ENCODE measurements at places on chromosomes 16 and 17.

- DNase-seq: peak; percentile 38
Measured at GRCh38 chr16:74999609-75000480, 1.0 kb downstream of the ZNRF1 start.

- no peak for DNase-seq
Measured at GRCh38 chr17:78896091-78896833, 6.7 kb downstream of the CEP295NL start.

- DNase-seq: no peak
Measured at GRCh38 chr17:56739776-56740175, 93.9 kb downstream of the C17orf67 start.

GRCh38 chr16:85617948-85618347 lies 4.8 kb downstream of the GSE1 start:
- DNase-seq: no peak

GRCh38 chr16:49492896-49493626 lies 119.5 kb downstream of the C16orf78 start:
- no peak for DNase-seq

GRCh38 chr16:50737420-50737959 lies 4.4 kb upstream of the CYLD start:
- DNase-seq: no peak

- DNase-seq: no peak
Measured at GRCh38 chr17:5840811-5841446, 229.2 kb upstream of the WSCD1 start.

- DNase-seq: no peak
Measured at GRCh38 chr16:79988721-79989220, 388.2 kb upstream of the MAF start.

GRCh38 chr16:19346335-19346922 lies 60.9 kb downstream of the CLEC19A start:
- DNase-seq: no peak

DNA sequence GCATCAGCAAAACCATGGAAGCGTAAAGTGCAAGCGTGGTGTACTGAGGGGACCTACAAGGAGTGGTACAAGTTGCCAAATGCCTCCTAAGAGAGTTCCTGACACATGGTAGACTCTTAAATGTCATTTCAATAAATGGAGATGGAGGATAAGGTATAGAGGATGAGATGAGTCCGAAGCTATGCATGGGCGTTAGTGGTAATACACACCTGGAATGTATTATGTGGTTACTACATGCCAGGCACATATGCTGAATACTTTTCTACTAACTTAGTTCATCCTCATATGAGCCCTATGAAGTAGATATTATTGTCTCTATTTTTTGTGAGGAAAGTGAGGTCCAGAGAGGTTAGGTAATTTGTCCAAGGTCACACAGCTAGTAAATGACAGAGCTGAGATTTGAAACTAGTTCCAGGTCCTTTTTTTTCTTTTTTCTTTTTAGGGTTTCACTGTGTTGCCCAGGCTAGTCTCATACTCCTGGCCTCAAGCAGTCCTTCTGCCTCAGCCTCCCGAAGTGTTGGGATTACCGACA lies 15.5 kb downstream of the YPEL2 start:
- no peak for DNase-seq

- DNase-seq: peak; percentile 59
Measured at GRCh38 chr17:40576113-40576740, 11.0 kb upstream of the CCR7 start.

DNA sequence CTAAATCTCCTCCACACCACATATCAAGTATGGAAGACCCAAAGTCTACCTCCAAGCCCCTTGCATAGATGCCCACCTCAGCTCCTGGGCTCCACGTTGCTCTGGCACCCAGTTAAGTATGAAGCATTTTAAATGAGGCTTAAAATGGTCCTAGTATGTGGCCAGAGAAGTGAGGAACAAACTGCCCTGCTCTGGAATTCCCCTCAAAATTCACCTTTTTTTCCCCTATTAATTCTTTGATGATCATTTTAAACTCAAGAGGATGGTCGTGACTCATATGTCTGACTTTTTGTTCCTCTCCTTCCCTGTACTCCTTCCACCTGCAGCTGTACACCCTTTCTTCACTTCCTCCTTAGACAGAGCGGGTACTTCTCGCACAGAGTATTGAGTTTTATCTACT lies 234.5 kb upstream of the MYOCD start:
- no peak for DNase-seq

DNA sequence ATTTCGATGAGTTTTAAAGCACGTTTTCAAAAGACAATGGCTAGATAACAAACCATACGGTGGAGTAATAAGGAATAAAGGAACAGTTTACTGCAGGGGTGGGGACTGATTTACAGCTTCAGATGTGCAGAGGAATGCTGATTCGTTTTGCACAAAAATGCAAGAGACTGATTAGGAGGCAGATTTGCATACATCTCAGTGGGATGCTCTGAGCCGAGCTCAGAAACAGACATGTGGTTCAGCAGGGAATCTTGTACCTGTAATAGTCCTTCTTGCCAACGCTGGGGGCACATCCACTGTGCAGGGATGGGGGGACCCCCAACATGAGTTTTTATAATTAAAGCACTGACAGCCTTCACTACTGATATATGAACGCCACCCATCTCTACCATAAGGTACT lies 308.0 kb downstream of the GRIN2A start:
- no peak for DNase-seq

GRCh38 chr17:8997994-8998628 lies 23.2 kb upstream of the NTN1 start:
- peak; percentile 59 for DNase-seq

DNA sequence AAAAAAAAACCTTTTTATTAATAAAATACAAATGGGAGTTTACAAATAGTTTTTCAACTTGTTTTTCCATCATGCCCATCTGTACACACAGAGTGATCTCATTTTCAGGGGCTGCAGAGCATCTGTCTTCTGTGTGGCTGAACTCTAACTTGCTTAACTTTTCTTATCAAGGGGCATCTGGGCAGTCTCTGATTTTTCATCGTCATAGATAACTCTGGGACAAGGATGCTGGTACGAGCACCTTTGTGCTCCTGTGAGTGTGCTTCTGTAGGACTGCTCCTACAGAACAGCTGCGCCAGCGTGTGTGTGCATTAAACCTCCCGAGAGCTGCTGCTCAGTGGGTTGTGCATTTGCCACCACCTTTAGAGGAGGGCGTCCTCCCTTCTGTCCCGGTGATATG lies 34.6 kb upstream of the TAC4 start:
- DNase-seq: no peak

GRCh38 chr16:76705892-76706291 lies 428.7 kb downstream of the CNTNAP4 start:
- no peak for DNase-seq

DNA sequence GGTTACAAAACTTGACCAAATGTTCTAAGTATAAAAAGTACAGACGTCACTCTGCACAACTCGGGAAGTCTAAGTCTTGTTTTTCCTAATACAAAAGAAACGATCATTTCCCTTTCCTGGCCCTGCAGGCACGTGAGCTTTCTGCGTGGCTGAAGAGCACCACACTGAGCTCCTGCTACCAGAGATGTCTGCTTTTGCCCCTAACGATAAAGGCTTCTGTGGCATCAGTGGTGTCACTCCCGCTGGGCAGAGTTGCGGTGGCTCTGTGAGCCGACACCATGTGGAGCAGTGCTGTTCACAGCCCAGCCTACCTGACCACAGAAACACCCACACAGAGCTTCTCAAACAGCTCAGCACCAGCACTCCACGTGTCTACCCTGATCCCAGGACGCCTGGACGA lies 20.5 kb downstream of the EMC8 start:
- DNase-seq: peak; percentile 23

- DNase-seq: no peak
Measured at GRCh38 chr17:46759141-46759540, 59.4 kb downstream of the WNT3 start.

DNA sequence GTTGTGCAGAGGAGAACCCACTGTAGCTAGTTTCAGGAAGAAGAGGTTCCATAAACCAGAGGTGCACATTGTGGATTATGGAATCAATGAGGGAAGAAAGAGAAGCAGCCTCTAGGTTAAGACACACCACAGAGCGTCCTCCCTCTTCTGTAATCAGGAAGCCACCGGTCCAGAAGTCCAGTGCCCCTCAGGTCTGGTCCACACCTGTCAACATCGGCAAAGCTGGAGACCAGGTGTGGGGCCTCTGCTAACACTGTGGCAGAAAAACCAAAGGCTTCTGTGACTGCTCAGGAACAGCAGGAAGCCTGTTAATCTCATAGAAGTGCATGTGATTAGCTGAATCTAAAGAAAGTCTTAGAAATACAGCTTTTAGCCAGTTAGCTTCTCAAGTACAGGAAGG lies 23.3 kb downstream of the LIMD2 start:
- DNase-seq: no peak

GRCh38 chr17:42639525-42640113 lies 19.5 kb upstream of the TUBG2 start:
- DNase-seq: no peak

DNA sequence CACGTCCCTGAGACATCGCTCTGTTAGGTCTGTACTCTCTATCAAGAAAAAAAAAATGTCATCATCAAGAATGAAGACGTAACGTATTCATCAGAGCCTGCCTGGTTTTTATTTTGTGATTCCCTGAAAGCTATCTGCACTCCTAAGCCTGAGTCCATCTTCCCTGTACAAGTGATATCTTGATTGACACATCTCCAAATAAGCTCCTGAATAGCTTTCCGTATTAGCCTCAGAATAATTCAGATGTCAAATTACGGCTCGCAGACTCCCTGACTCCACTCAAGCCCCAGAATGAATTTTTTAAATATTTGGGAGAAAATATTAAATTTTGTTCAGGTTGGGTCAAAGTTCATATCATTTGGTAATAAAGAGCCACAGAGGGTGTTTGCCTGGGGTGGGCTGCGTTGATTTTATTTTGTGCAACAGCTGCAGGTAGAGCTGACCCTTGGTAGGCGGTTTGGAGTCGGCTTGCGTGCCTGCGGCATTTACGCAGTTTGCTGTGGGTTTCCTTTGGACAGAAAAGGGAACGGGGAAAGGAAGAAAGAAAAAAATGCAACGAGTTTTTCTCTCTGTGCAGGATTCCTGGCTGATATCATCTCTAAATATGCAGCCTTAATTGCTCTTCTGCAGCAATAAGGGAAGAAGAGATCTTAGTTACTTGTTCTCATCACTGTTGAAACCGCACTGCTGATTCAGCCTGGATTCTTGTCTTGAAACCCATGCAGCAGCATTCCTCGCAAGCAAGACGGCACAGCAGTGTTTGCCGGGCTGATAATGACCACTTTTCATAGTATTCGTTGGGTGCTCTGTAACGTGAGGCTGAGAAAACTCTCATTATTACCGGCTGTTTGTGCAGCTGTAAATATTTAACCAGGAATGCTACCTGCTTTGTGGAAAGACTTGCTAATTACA lies 114.7 kb downstream of the IRX3 start:
- no peak for DNase-seq

DNA sequence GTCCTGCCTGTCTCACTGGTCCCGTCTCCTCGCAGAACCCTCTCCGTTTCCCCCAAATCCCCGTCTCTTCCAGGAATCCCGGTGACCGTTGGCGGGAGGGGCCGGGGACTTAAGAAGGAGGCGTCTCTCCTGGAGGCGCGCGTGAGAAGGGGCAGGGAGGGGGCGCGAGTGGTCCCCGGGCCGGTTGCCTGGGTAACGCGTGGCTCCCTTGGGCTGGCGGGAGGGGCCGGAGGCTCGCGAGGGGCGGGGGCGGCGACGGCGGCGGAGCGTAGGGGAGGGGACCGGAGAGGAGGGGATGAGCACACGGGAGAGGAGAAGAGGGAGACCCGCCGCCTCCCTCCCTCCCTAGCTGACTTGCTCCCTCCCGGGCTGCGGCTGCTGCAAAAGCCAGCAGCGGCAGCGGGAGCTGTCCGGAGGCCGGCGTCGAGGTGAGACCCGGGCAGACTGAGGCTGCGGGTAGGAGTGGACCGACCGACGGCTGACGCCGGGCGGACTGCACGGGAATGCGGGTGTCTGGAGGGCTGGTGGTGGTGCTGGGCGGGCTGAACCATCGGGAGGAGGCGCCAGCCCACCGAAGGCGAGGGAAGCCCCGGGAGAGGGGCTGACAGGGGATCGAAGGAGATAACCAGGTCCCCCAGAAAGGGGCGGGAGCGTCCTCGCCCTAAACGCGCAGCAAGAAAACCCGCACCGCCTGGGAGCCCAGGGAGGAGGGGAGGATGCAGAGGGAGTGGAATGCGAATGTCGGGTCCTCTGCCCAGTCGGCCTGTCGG lies at the start of gene PRRT2:
Gene PRRT2 (plus strand): TSS at position 298 of the 770 bp plus-strand sequence. CDS start 862 bp downstream, outside the sequence.
- DNase-seq: no peak

DNA sequence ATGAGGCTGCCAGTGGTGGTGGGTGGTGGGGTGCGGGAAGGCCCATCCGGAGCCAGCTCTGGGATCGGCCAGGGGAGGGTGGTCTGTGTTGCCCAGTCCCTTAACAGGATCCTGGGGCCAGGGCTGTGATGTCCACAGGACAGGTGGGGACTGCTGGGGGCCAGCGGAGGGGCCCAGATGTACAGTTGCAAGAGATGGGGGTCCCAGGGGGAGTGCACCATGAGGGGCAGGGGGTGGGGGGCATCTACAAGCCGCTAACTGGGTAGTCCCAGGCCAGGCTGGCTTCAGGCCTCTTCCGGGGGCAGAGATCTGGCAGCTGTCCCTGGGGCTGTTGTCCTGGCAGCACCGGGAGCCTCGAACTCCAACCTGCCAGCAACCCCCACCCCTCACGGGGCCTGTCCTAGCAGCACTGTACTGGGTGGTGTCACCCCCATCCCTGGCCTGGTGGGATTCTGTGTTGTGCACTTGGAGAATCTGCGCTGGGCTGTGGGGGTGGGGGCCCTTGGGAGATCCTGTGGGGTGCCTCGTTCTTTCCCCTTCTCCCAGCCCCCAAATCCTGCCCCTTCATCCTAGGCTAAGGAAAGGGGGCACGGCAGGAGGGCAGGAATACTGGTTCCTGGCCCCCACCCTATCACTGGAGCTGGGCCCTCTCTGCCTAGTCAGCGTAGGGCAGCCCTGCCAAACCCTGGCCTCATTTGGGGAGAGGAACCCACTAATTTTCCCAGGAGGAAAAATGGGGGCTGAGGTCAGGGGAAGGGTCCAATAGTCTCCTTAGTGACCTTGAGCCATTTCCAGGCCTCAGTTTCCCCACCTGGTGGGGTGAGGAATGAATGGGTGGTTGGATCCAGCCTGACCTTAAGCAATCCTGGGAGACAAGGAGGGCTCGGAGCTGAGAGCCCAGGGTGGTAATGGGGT lies 1.4 kb downstream of the MTSS2 start:
- DNase-seq: no peak

- peak; percentile 36 for DNase-seq
Measured at GRCh38 chr16:30335598-30336474, 19.3 kb downstream of the CD2BP2 start.

- no peak for DNase-seq
Measured at GRCh38 chr17:6526362-6527152, 29.8 kb downstream of the PITPNM3 start.

GRCh38 chr17:56393156-56393555 lies 200.3 kb upstream of the NOG start:
- DNase-seq: no peak

DNA sequence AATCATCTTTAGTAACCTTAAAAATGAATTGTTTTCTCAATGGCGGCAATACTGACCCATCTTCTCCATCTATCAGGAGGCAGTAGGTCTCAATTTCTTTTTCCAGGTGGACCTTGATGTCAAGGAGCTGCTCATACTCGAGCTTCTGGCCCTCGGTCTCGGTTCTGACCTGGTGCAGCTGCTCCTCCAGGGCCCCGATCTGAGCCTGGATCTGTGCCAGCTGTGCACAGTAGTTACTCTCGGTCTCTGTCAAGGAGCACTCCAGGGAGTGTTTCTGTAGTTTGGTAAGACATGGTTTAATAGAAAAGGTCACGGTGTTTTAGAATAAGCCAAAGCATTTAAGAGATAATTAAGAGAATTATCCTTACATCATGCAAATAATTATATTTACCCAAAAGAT lies 4.9 kb downstream of the KRT27 start:
- DNase-seq: no peak

GRCh38 chr17:1506649-1507267 lies 9.7 kb downstream of the INPP5K start:
- no peak for DNase-seq

- DNase-seq: no peak
Measured at GRCh38 chr16:72972878-72973571, 74.9 kb downstream of the ZFHX3 start.
